ENCODE measurements at places on chromosomes 1 and 21. TPM values are rescaled to one million over a fixed set of nuclear protein-coding genes. Genes with fewer than 3 reads are reported as not detected.

Gene HPCAL4
- 1.5 TPM for total RNA-seq

Gene RRP15
- 14.0 TPM for total RNA-seq

Gene TIE1
- total RNA-seq, result 14.2 TPM

Gene OLFML2B
- total RNA-seq, result 1.8 TPM

Gene FNDC5
- total RNA-seq, result not detected

- no peak for DNase-seq
- no peaks in the 10 kb centered on the region for H3K4me1 ChIP-seq
- H3K27ac ChIP-seq, result no peak overlapping the region
- H3K27me3 ChIP-seq, result no peaks in the 10 kb centered on the region
- H3K36me3 ChIP-seq, result no peaks in the 10 kb centered on the region
Measured at GRCh38 chr1:53154859-53155438, 12.5 kb upstream of the SLC1A7 start.

- no peaks in the 10 kb centered on the region for H3K4me1 ChIP-seq
- H3K27ac ChIP-seq, result no peak overlapping the region
- H3K27me3 ChIP-seq, result peaks cover 51% of the 10 kb centered on the region
- no peaks in the 10 kb centered on the region for H3K36me3 ChIP-seq
Measured at GRCh38 chr1:37655274-37655673, 20.6 kb upstream of the RSPO1 start.

GRCh38 chr1:59532102-59532501 is 235.2 kb downstream of the FGGY start:
- no peak for DNase-seq
- H3K27me3 ChIP-seq, result no peaks in the 10 kb centered on the region
- no peaks in the 10 kb centered on the region for H3K36me3 ChIP-seq
- no peak overlapping the region for H3K27ac ChIP-seq
- no peak overlapping the region for H3K4me3 ChIP-seq

DNA sequence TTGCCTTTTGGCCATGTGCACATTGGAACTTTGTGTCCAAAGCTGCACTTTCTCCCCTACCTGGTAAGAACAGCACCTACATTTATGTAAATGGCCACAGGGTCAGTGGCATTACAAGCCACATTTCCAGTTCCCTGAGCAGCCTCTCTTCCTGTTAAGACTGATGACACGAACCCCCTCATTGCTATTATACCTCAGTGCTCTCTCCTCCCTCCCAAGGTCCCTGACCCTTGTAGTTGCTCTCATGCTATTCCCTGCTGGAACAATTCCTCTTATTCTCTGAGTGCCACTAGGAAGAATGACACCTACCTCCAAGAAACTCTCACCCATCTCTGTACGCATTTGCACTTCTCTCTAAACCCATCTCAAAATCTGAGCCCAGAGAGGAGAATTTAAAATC is 14.9 kb upstream of the VAV3 start:
- H3K4me3 ChIP-seq, result no peak overlapping the region
- no peak overlapping the region for H3K27ac ChIP-seq
- DNase-seq, result no peak
- no peaks in the 10 kb centered on the region for H3K27me3 ChIP-seq
- no peaks in the 10 kb centered on the region for H3K4me1 ChIP-seq

- no peak for DNase-seq
- no peak overlapping the region for H3K4me3 ChIP-seq
- H3K27me3 ChIP-seq, result no peaks in the 10 kb centered on the region
- no peaks in the 10 kb centered on the region for H3K4me1 ChIP-seq
- peaks cover 12% of the 10 kb centered on the region for H3K36me3 ChIP-seq
Measured at GRCh38 chr1:169957884-169958283, 64.2 kb upstream of the SCYL3 start.

DNA sequence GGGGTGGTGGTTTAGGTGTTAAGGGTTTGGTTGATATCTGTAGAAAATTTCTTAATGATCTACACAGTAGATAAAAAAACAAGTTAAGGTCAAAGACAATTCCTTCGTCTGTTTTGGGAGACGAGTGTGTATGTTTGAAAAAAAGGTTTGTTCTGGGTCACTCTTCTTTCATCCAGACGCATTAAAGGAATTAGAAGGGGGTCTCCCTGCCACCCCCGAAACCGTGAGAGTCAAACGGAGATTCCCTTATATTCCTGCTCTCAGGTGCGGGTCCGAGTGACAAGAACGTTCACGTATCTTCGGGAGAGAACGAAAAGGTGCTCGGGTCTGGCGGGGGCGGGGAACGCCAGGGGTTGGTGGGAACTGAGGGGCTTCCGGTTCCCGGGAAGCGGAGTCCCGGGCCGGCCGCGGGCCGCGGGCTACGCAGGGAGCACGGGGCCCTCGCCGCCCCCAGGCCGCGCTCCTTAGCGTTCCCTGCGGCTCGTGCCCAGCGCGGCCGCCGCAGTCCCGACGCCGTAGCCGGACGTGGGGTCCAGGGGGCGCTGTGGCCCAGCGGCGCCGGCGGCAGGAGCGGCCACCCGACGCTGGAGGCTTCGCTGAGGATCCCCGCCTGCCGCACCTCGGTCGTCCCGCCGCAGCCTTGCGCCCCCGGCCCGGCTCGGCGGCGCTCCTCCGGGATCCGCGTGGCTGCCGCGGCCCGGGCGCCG is at the start of gene ZFYVE9:
TSS of gene ZFYVE9 (plus strand) at position 577 of the 707 bp plus-strand sequence. CDS start 91,118 bp downstream, outside the sequence.
- no peaks in the 10 kb centered on the region for H3K27me3 ChIP-seq
- H3K4me1 ChIP-seq, result peaks cover 46% of the 10 kb centered on the region
- peak within 1 kb of the TSS; percentile 95 for H3K4me3 ChIP-seq
- DNase-seq, result peak; percentile 81
- peak within 1 kb of the TSS; percentile 93 for H3K27ac ChIP-seq

DNA sequence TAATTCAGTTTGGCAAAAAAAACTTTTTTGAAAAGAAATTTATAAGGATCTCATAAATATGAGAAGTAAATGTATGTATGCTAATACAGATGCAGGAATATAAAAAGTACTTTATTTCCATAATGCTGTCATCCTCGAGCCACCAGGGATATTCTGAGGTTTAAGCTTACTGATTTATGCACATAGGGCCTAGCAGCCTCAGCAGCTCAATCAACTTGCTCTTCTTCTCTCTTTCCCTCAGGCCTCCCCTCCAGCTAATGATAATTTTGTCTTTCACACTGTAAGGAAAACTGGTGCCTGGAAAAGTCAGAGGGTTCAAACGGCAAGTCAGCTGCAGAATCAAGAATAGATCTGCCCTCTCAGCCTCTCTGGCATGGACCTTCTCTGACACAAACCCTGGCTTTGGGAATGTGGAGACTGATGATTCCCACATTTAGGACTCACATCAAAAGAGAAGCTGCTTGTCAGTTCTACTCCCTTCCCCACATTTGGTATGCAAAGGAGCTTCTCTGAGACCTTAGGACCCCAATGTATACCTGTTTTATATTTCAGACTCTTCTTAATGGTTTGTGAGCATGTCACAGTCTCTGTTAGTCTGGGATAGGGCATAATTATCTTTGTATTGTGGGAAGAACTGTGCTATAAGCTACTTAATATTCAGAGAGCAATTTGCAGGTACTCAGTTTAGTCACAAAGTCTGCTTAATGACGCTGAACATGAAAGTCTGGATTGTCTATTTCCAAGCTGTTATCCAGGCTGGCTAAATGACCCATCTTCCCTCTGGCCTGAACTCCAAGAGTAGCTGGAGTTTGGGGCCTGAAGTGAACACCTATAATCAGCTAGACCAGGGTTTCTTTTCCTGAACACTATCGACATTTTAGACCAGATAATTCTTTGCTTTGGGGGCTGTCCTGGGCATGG is 52.1 kb upstream of the DIPK1A start:
- DNase-seq, result no peak
- H3K36me3 ChIP-seq, result no peaks in the 10 kb centered on the region
- H3K4me1 ChIP-seq, result peaks cover 5% of the 10 kb centered on the region
- H3K27me3 ChIP-seq, result no peaks in the 10 kb centered on the region
- H3K4me3 ChIP-seq, result no peak overlapping the region

Data from stomach (tissue), 19 donors.